HTR-8/SVneo (cell line): ENCODE measurements at places on chromosomes 2 and 18.

DNA sequence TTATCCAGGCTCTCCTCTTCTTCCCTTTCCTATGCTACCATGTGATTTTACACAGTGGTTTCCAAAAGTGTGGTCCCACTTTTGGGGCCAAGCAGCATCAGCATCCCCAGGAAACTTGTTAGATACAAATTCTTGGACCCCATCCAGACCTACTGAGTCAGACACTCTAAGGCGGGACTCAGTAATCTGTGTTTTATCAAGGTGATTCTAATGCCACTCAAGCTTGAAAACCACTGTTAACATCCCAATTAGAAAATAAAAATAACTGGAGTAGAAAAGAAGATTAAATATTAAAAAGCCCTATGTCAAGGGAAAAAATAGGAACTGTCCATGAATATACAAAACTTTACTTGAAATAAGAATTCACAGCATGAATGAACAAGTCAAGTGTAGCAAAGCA lies 10.8 kb downstream of the DSG2 start:
- no peak for DNase-seq

- DNase-seq, result no peak
Measured at GRCh38 chr2:211996857-211997256, 541.7 kb downstream of the ERBB4 start.

- peak; percentile 76 for DNase-seq
Measured at GRCh38 chr2:46876741-46877384, 38.7 kb downstream of the MCFD2 start.

DNA sequence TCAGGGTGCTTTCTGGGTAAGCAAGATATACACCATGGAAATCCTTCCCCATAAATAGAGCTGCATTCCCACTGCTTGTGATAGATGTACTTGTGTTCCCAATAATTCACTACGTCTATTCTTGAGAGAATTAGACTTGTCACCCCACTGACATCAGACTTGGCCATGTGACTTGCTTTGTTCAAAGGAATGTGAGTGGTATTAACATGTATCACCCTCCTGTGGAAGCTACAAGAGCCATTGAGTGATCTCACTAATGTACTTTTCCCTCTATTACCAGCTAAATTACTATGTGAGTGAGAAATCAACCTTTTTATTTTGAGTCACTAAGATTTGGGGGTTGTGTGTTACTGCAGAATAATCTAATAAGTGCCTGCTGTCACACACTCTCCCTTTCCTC lies 176.0 kb downstream of the CCDC178 start:
- no peak for DNase-seq

GRCh38 chr2:236731767-236732580 lies 162.3 kb downstream of the ACKR3 start:
- no peak for DNase-seq

GRCh38 chr2:37274359-37274965 lies 43.0 kb downstream of the NDUFAF7 start:
- no peak for DNase-seq
